ENCODE measurements at places on chromosomes 6 and 20.

- no peak for DNase-seq
These were observed 33.1 kb upstream of the PNRC1 start for GRCh38 chr6:89047473-89047872.

DNA sequence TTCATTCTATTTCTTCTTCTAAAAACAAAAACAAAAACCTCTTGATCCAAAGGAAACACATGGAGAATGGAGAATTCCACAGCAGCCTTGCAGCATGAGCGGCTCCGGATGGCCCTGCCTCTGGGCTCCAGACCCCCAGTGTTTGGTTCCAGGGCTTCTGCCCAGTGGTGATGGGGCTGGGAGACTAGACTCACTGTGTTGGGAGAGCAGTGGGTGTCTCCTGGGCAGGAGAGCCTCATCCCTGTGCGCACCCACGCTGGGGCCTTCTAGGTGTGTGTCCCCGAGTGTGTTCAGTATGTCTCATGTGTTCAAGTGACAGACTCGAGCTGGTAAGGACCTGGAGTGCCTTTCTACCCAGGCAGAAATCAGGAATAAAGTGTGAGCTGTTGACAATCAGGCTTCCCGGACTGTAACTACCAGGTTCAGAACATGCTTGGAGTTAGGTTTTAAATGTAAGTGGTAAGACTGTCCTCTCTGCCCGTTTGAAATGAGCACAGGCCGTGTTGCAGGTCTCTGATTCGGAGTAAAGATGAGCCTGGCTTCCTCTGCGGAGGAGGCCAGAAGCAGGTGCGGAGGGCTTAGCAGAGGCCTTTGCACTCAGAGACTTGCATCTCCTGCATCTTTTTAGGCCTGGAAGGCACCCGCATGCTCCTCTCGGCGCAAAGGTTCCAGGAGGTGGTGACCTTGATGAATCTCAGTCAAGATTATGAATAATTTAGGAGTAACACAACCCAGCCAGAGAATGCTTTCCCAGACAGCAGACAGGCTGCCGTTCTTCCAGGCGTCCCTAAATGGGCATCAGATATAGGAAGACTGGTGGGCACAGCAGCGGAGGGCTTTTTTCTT, 253.6 kb downstream of the CDH26 start:
- no peak for DNase-seq

GRCh38 chr20:53865901-53866793, 204.2 kb downstream of the BCAS1 start:
- no peak for DNase-seq

DNA sequence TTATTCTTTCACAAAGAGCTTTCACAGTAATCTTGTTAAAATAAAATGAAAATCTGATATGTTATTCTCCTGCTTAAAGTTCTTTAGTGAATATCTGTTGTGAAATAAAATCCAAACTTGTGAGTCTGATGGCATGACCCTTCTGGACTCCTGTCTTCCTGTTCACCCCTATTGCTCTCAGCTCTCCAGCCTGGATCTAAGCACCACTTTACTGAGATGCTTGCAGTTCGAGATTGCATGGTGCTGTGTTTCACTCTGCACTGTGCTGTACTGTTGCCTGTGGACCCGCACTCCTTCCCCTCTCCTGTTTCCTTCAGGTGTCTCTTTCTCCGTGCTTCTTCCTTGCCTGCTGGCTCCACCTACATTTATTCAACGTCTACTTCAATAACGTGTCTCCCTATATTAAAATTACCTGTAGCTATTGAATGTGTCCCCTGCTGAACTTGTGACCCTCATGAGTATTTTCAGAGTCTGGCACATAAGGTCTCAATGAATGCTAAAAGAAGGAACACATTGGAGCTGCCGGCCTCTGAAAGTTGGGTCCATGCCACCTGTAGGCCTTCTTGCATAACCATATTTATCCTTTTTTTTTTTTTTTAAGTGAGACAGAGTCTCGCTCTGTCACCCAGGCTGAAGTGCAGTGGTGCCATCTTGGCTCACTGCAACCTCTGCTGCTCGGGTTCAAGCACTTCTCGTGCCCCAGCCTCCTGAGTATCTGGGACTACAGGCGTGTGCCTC, 100.1 kb downstream of the ARID1B start:
- DNase-seq, result no peak

DNA sequence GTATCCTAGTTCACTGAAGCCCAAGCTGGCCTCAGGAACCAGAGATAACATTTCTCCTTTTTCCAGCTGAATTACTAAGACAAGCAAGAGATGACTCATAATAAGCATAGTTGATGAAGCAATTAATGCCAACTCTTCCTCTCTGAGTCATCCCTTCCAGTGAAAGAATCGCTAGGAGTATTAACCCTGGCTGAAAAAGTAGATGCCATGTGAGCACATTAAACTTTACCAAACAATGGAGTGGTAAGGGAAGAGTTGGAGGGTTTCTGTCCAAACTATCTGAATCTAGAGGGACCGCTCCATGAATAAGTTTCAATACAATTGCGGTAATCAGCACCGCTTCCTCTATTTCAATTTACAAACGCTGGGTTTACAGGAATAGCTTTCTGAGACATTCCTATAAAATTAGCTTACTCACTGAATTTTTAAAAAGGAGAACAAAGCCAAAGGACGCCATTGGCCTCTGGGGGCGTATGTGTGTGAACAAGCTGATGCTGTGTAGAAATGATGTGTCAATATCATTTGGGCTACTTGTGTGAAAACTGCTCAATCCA, 48.3 kb downstream of the ATXN1 start:
- peak; percentile 61 for DNase-seq

- no peak for DNase-seq
These were observed 23.3 kb downstream of the LRRN4 start for GRCh38 chr20:6030453-6031080.

DNA sequence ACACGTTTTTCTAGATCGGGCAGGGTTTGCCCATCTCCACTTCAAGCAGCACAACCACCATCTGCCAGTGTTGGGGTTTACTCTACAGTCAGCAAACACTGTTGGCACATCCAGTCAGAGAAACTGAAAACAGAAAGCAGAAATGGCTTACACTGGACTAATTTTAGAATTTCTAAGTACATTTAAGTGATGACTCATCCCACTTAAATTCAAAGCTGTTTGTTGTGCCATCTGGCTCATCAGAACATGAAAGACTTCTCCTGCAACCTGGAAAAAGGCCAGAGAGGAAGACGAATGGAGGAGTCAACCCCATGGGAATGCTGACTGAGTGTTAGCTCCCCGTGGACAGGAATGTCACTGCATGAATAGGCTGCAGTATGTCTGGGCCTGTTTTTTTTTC, 21.8 kb downstream of the FAM209B start:
- DNase-seq, result no peak

DNA sequence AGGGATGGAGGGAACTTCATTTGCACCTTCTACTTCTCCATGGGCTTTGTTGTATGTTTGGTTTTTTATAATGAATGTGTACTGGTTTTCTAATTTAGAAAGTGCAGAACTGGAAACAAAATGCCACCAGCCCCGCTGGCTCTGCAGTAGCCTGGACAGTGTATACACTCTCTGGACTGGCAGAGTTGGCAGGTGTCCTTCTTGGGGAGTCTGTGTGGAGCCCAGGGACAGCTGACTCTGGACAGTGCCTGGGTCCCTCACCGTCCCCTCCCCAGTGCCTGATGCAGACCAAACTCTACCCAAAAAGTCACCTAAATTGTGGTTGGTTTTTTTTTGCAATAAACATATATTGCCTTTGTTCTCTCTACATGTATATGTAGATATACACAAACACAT, 91.0 kb downstream of the SLC2A10 start:
- no peak for DNase-seq

DNA sequence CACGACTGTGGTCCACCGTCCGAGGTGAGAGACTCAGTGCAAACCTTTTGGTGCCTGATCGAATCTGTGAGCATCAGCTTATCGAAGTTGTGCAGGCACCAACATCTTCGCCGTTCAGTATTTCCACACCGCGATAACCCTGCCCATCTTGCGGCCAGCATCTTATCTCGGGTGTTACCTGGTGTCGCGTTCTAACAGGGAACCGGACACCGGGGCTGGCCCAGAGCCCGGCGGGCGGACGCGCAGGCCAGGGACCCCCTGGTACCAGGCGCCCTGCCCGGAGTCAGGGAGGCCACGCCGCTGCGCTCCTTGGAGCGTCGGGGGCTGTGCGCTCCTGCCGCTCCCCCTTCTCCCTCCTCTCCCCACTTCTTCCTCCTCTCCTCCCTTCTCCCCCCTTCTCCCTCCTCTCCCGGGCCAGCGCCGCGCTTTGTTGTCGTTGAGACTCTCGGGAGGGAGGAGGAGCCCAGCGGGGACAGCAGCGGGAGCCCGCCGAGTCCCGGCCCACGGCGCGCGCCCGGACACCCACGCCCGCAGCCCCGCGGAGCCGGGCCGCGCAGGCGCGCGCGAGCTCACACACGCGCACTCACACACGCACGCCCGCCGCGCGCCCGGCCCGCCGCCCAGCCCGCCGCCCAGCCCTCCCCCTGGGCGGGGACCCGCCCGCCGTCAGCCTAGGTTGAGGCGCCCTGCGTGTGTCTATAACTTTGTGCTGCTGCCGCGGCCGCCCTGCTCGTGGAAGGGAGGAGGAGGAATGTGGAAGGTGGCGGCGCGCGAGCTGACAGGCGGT, 1.4 kb upstream of the FOXO3 start:
- DNase-seq, result peak; percentile 93

GRCh38 chr6:98828941-98829411, 5.4 kb upstream of the POU3F2 start:
- DNase-seq, result no peak

DNA sequence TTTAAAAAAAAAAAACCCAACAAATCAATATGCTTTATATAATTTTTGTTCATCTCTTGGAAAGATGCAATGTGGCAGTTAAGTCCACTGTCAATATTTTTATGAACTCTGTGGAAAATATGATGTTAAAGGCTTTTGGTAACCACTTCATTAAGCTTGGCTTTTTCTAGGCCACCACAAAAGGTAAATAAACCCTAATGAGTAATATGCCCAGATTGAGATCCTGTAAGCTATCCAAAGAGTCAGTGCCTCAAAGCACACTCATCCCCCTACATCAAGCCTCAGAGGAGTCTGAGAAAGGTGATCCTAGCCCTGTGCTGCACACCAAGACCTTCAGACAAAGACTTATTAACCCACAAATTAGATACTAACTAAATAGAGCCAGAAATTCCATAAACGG, 121.1 kb downstream of the CDC5L start:
- no peak for DNase-seq

DNA sequence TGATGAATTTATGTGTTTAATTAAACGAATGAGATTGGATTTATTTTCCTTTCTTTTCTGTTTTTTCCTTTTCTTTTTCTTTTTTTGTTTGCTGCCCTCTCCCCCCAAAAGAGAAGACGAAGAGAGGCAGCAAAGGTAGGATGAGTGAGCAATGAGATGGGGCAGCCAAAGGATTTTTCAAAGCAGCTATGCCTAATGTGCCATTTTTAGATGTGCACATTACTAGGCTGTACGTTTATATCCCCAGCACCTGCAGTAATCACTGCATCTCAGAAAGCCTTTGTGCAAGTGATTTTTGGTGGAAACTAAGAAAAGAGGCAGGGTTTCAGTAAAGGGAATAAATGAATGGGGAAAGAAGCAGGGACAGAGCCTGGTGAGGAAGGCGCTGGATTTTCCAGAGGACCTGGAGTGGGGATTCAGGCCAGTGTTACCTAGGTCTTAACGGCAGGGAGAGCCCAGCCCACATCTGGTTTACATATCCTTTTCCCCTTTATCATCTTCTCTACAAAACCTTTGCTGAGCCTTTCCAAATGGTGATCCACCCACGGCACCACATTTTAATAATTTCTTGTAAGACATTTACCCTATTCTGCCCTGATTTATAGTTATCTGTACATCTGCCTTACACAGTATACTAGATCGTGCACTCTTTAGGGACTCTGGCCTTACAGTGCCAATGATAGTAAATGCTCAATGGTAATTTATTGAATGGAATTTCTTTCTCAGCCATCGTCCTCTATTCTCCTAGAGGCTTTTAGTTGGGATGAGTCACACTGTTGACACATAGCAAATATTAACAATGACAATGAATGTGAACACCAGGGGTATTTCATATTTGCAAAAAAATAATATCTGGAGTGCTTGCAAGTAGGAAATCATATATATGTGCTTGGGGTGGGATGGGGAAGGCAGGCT, 38.3 kb upstream of the ATXN1 start:
- no peak for DNase-seq

- no peak for DNase-seq
These were observed 224.0 kb upstream of the PLN start for GRCh38 chr6:118324116-118324515.

DNA sequence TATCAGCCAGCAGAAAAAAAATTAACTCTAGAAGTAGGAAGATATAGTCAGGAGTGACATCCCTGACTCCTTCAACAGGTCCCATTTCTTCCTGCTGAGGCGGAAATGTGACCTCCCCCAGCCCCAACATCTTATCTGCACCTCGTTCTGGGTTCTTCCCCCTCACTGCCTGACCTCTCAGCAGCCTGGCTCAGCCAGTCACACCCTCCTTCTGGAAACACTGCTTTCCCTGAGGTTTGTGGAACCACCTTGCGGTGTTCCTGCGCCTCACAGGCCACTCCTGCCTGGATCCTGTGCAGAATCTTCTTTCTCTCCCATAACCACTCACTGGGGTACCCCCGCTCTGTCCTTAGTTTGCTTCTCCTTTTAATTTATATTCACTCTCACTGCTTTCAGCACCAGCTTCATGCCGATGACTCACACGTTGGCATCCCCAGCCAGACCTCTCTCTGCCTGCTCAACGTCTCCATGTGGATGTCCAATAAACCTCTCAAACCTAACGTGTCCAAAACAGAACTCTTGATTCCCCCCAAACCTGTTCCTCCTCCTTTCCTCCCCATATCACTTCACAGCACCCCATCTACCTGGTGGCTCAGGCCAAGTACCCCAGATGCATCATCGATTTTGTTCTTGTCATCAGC, 222.8 kb upstream of the PLN start:
- DNase-seq, result no peak

DNA sequence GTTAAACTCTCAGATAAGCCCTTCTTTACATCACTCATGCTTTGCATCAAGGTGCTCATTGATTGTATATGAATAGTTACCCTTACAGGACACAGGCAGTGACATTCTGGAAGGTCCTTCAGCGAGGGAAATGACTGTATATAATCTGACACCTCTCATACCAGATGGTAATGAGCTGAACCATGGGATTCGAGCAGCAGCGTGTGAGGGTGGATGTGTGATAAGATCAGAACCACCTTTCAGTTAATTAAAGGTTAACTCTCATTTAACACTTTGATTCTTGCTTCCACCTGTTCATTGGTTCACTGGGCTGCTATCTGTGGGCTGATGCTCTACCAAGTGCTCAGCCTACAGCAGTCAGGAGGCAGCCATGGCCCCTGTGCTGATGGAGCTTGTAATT, 24.2 kb downstream of the NEDD9 start:
- DNase-seq, result no peak

GRCh38 chr6:143368426-143368825, 82.1 kb downstream of the ADAT2 start:
- no peak for DNase-seq

- no peak for DNase-seq
These were observed 102.1 kb downstream of the DLGAP4 start for GRCh38 chr20:36408219-36408618.

- DNase-seq, result no peak
These were observed at the start of gene THBS2 for GRCh38 chr6:169253337-169254238. Gene THBS2 (minus strand): TSS chr6:169253846. CDS start chr6:169250784, 3,062 bp downstream.

- no peak for DNase-seq
These were observed 379.6 kb downstream of the COL12A1 start for GRCh38 chr6:74826263-74826662.
